ENCODE measurements at places on chromosomes 5 and 9.

DNA sequence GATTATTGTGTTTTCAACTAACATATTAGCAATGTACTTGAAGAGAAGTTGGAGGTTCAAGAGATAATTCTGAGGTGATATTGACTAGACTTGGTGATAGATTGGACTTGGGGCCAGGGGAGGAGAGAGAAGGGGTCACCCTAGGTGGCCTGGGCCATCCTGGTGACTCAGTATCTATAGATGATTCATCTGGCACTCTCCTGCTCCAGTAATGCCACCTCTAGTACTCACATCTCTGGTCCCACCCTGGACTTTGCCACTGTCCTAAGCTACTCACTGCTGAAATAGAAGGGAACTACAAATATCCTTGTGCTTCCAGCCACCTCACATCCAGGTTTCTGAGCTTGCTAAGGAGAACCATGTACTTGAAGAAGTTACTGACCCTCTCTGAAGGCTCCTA is 249.9 kb downstream of the ARRDC3 start:
- no peak for DNase-seq

DNA sequence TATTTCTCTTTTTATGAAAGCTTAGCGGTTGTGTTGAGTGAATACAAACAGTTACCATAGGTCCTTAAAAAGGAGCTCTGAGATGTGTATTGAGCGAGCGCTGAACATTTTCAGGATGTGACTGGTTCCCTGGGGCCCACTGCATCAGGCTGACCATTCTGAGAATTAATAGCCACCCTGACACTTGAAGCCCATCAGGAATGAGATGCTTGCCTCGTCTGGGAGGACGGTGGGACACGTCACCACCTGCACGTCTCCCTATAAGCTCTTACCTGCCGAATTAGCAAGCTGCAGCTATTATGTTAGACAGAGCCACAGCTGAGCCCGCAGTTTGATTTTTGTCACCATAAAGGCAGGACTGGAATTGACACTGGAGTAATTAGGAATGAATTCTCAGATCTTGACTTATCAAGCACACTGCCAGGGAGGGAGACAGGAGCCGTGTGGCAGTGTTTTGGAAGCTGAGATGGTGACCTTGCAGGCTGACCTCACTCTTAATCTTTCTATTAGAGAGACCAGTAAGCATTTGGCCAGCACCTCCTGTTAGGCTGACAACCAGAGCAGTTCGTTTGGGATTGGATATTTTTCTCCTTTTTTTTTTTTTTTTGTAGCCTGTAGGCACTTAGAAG is 373.1 kb upstream of the WWC1 start:
- DNase-seq, result no peak

DNA sequence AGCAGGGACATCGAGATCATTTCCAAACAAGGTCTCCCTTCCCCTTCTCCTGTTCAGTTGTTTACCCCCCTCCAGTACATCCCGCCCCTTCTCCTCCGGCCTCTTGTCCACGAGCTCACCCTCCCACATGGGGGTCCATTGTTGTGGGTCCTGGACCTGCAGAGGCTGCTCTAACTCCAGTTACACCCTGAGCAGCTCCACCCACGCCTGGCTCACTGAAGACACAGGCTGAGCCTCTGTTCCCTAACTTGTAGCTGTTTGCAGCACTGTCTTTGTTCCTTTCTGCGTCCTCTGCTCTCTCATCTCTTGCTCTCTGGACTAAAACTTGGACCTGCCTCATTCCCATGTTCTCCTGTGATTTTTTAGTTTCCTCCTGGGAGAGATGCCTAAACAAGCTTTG is 377.5 kb downstream of the MED10 start:
- DNase-seq, result no peak

DNA sequence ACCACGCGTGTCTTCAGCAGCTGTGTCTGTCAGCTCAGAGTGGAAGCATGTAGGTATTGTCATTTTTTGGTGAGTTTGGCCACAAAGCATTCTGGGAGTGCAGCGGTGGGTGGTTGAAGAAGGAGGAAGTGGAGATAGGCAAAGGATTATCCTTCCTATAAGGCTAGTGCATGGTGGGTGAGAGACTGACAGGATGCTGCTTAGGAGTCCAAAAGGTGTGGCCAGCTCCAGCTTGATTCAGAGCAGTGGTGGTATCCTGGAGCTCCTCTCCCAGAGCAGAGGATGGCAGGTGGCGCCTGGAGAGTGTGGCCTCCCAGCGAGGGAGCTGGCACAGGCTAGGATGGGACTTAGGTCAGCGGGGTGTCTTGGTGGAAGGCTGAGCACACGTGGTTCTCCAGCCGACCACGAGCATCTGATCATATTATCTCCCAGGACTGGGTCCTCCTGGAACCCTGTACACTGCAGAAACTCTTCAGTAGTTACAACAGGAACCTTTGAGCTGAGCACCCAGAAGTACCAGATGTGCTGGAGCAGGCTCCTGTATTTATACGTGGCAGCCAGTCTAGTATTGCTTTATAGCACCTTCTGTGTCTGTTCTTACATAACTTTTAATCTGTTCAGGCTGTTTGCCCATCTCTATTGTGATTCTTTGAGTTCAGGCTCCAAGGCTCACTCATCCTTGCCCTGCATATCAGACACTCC is 29.6 kb downstream of the MAML1 start:
- peak; percentile 32 for DNase-seq

GRCh38 chr5:76383126-76383832 is 19.8 kb upstream of the IQGAP2 start:
- no peak for DNase-seq

GRCh38 chr5:151448038-151448985 is 909 bp downstream of the SLC36A1 start:
- peak; percentile 15 for DNase-seq

DNA sequence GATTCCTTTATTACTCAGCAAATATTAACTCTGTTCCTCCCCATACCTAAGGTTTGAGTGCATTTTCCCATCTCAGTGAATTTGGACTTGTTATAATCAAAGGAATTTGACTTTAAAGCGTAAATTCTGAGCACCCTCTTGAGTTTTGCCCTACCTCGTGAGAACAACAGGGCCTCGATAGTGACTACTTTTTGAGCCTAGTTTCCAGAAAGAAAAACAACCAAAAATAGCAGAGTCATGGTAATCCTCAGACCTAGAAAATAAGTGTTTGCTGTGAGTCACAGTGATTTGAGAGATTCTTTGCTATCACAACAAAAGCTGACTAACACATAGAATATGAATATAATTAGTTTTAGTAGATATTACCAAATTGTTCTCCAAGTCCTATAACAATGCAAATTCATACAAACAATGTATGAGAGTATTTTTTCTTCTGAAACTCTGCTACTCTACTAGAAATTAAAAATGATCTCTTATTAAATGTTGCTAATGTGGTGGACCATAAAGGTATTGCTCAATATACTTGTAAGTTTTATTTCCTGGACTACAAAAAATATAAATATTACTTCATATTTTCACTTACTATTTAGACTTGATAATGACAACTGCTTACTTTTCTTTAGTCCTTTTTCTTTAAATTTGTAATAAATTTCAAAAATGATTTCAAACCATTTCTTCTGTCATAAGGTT is 759.7 kb downstream of the BRINP1 start:
- no peak for DNase-seq

- no peak for DNase-seq
These were observed 146.8 kb downstream of the EBF1 start for GRCh38 chr5:158952951-158953350.

DNA sequence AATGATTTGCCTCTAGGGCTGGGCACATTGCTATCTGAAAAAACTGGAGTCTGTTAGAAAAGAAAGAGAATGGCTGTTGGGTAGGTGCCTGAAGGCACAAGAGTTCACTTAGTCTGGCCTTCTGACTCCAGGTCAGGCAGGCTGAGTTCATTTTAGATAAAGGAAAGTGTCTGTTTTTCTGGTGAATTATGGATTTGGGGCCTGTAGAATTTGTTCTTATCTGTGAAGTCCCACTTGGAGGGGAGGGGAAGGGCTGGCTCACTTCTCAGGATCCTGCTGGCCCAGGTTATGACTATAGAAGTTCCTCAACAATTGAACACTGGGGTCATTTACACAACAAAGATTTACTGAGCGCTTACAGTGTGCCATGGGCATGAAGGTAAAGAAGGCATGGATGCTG is 11.5 kb upstream of the SEPTIN8 start:
- no peak for DNase-seq

DNA sequence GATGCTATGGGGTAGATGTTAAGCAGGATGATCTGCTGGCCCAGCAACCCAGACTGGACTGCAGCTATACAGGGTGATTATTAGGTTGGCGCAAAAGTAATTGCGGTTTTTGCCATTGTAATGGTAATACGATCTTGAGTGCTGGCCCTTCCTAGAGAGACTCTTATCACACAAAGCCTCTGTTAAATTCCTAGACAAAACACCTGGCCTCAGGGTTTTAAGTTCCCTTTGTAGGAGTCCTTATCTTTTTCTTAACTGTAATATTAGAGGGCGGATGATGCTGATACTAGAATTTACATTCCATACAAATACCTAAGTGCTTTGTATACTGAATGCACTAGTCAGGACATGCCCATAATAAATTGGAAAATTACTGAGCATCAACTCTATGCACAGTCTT is 222.2 kb downstream of the NDUFS4 start:
- peak; percentile 3 for DNase-seq
